Femur (tissue), 1 donor: ENCODE measurements at places on chromosomes 13 and 19.

DNA sequence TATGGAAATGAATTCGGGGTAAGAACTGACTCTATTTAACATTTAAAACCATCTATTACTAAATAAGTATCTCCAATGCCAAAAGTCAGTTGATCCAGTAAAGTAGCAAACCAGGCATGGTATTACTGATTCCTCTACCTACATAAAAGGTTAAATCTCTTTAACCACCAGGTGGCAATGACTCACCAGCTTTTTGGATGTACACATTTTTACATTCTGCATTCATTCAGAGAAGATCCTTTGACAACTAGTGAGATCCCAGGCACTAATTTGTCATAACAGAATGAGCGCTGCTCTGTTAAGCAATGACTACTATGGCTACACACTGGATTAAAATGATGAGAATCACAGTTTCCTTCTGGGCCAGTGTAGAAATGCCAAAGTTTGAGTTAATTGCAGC lies 329.8 kb upstream of the GPC6 start:
- no peak for DNase-seq

GRCh38 chr13:85771856-85772255 lies 27.4 kb downstream of the SLITRK6 start:
- DNase-seq = no peak

DNA sequence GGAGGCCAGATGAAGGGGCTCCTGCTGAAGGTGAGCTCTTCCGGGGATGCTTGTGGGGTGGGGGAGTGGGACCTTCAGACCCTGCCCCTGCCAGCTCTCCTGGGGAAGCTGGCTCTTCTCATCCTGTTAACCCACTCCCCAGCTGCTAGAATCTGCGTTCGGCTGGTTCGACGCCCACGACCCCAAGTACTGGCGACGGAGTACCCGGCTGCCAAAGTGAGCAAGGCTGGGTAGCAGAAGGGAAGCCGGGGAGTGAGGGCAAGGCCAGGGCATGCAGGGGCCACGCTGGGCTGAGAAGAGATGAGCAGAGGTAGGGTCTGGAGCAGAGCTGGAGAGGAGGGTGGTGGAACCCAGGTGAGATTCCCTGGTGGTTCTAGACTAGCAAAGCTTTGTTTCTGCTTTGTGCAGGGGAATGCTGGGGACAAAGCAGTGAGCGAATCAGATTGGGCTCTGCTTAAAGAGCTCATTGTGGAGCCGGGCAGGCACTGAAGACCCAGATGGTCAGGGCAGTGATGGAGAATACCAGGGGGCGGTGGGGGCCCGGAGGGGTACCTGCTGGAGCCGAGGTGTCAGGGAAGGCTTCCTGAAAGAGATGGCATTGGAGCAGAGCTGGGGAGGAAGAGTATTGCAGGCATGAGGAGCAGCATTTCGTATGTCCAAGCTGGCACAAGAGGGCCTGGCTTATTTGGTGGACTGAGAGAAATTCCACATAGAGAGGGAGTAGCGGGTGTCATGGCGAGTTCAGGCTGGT lies 10.3 kb downstream of the KMT2B start:
- DNase-seq = no peak

GRCh38 chr13:26813321-26813979 lies 52.9 kb upstream of the GPR12 start:
- DNase-seq = no peak

GRCh38 chr13:59710996-59711701 lies 452.6 kb downstream of the DIAPH3 start:
- no peak for DNase-seq

DNA sequence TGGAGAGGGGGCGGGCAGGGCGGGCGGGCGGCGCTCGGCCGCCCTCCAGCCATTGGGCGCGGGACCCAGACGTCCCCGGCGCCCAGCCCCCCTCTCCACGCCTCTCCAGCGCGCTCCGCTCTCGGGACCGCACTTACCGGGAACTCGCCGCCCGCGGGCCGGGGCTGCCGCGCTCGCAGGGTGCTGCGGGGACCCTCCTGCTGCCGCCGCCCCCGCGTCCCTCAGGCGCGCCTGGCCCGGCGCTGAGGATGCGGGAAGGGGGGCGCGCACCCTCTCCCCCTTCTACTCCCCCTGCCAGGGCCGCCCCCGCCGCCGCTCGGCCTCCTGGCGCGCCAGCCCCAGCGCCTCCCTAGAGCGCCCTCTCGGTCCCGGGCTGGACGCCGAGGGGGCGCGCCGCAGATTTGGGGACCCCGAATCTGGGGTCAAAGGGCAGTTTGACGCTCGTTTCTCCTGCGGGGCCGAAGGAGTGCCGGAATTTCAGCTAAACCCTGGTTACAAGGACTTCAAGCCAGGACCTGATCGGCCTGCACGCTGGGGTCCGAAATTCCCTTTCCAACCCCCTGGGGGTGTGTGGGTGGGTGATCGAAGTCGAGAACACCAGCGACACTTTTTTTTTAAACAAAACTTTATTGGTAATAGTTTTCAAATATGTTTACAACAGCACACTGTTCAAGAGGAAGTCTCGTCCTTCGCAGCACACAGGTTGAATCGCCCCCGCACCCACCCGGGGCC lies 696 bp upstream of the SAMD1 start:
- peak; percentile 80 for DNase-seq
